ENCODE measurements at places on chromosomes 16 and 17. TPM values are rescaled to one million over a fixed set of nuclear protein-coding genes. Genes with fewer than 3 reads are reported as not detected.

CPD gene
- 149 TPM for total RNA-seq

KRT25 gene
- not detected for total RNA-seq

DNA sequence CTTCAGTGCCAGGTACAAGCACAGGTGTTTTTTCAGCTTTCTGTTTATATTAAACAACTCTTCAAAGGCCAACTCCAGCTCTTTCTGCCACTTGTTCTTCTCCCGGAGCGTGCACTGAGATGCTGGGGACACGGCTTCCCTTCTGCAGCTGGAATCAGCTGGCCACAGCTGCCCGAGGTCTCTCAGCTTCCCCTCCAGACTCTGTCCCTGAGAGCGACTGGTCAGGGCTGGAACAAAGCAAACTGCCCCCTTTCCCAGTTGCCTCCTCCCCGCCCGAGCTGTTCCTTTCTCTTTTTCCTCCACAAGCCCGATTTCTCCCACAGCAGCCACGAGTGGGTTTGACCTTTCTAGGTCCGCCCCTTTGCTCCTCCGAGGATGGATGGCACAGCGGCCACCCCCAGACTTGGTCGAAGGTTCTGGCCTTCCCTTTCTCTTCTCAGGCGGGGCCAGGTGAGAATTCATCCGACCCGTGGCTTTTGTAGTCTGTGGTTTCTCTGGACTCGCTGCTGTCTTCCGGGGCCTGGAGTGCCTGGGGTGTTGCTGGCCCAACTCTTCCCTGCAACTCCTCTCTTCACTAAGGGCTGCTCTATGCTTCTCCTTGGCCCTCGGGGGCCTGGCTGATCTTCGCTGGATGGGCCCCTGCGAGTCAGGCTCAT, 11.5 kb downstream of the CEP295NL start:
- H3K4me1 ChIP-seq = no peaks in the 10 kb centered on the region
- no peaks in the 10 kb centered on the region for H3K36me3 ChIP-seq
- no peak overlapping the region for H3K4me3 ChIP-seq
- no peak overlapping the region for H3K27ac ChIP-seq
- no peaks in the 10 kb centered on the region for H3K27me3 ChIP-seq
- no peak for DNase-seq

DPEP3 gene
- total RNA-seq = not detected

GPR139 gene
- not detected for total RNA-seq
